ENCODE measurements at places on chromosomes 2 and 18.

DNA sequence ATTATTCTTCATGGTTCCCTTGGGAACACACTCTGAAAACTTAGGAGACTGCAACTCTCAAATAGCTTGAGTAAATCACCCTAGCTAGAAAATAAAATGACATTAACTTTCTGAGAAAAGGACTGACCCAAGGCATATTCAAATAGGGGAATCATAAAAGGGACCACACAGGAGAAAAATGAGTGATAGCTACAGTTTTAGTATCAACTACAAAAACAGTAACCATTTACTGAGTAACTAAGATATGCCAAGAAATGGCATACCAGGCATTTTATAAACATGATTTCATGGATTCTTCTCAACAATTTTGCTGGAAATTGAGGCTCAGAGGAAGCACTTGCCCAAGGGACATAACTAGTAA is 84.5 kb downstream of the AFF3 start:
- DNase-seq = no peak

- DNase-seq = no peak
Measured at GRCh38 chr2:237875256-237876060, 16.0 kb downstream of the RAMP1 start.

- peak; percentile 76 for DNase-seq
Measured at GRCh38 chr18:48833701-48834412, 116.9 kb downstream of the SMAD7 start.

DNA sequence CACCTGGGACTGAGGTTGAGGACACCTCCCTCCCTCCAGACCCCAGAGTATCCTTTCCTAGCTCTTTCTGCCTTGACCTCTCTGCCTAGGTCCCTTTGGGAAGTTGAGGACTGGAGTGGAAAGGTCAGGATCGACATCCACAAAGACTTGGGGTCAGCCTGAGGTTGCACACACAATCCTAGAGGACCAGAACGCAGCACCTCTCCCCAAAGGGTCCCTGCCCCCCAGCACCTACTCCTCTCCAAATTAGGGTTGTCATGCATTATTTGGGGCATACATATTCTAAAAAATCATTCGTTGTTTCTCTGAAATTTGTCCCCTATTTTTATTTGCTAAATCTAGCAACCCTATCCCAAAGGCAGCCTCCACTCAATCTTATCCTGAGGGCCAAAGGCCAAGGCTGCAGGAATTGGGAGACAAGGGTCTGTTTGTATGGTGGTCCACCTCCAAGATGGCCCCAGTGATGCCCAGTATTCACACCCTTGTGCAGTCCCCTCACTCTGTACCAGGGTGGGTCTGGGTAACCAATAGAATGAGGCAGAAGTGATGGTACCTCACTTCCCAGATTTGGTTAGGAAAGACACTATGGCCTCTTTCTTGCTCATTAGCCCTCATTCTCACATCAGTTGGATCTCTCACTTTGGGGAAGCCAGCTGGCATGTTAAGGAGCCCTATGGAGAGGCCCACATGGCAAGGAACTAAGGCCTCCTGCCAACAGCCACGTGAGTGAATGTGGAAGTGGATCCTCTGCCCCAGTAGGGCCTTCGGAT is 3.5 kb upstream of the CHRNG start:
- no peak for DNase-seq

DNA sequence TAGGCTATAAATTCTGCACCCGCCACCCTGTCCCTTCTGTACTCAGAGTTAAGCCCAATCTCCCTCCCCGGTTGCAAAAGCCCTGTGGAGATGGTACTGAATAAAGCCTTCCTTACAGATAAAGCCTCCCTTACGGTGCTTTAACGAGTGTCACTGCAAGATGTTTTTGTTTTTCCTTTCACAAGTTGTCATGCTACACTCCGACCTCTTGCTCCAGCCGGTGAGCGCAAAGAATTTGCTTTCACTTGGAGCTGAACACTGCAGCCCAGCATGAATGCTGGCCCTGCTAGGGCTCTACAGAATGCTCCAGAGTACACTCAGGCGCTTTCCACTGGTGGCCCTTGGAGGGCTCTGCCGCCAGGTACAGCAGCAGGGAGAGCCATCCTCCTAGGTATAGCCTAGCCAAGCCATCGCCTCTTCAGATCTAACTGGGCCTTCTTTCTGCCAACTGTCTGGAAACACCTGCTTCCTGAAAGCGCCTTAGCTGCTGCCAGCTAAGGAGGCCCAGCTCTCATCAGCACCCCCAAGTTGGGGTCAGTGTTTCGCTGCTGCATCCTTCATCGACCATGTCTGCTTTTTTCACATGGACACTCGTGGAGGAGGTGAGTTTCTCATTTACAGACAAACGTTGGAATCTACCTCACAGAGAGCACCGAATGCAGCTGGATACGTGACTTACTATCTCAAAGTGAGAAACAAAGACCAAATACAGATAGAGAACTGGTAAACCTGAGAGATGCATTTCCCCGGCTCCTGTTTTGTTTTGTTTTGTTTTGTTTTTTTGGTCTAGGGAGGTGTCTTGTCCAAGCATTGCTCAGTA is 13.4 kb upstream of the CREG2 start:
- no peak for DNase-seq

DNA sequence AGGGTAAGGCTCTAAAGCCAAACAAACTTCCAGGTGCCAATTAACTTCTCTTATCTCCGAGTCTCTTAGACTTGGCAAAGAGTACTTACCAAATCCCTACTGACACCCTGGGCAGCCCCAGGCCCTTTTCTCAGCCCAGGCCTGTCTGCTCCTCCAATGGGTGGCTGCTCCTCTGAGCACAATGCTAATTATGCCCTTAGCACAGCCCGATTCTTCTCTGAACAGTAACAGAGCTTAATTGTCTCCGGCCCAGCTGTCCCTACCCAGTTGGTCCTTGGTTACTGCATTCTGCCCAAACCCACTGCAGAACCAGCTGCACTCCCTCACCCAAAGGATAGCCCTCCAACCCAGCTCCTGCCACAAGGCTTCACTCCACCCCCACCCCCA is 110.3 kb downstream of the SMAD7 start:
- no peak for DNase-seq

DNA sequence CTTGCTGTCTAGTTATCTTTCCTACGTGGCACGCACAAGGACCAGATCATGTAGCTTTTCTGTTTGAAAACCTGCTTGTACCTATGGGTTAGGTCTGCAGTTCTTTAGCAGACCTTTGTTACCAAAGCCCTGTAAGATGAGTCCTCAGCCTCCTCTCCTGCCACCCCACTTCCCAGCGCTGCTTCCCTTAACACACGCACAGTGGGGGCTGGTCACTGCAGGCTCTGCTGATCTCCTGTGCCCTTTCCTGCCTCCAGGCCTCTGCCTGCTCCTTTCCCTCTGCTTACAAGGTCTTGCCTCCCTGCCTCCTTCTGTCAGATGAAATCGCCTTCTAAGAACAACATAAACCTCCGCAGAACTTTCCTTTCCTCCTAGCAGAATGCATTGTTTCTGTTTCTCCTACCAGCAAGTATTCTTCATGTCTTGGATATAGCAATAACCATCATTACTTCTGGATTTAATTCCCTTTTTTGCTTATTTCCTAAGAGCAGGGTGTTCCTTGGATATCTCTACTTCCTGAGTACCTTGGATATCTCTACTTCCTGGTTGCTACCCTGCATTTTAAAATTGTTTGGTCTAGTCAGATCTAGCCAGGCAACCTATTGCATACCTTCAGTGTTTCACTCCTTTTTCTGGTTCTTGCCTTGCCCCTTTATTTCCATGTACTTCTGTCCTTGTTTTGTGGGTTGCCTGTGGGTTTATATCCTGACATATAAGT is 159.6 kb upstream of the ALPP start:
- no peak for DNase-seq

DNA sequence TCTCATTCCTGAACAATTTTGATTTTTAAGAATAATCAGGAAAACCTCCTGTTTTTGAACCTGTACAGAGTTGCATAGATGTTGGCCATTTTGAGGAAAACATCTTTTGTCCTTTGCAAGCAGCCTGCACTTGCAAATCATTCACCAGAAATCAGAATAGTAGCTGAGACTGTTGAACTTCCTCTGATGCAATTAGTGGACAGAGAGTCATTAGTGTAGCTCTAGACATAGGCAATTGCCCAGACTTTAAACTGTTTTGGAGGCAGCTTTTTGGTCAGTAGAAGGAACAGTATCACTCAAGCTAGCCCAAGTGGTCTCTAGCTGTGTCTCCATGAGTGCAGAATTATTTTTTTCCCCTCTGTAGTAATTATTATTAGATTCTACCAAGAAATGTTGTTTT is 326.1 kb downstream of the PIK3C3 start:
- no peak for DNase-seq

GRCh38 chr18:45834306-45834705 is 8.8 kb downstream of the SIGLEC15 start:
- DNase-seq = no peak

GRCh38 chr2:68995916-68996315 is 17.1 kb upstream of the ANTXR1 start:
- no peak for DNase-seq

DNA sequence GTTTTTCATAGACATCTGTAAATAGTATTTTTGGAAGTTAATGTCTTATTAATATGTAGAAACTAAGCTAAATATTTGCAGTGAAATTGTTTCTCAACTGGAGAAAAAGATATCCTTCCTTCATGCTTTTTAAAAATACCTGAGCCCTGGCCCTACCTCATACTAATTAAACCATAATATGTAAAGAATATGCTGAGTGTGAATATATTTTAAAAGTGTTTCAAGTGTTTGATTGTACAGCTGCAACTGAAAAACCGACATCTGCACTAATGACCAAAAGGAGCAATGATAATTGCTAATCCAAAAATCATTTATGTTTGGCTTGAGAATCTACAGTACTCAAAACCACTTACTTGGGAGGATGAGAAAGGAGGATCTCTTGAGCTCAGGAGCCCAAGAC is 156.7 kb downstream of the MBD5 start:
- no peak for DNase-seq

DNA sequence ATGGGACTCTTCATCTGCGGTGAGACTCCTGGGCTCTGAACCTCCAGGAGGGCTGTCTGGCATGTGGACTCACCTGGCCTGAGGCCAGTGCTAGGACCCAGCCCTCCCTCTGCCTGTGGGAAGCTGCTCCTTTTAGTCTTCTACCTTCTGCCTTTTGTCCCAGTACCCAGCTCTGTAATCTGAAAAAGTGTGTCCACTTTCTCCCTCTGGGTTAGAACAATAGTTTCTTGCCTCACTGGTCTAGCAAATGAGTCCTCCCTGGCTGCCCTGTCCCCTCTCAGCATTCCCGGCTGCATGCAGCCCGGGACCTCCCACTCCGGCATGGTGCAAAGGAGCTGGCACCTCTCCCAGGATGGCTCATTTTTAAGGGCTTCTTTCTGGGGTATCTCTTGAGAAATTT is 25.9 kb downstream of the GKN2 start:
- no peak for DNase-seq

GRCh38 chr2:6410313-6410712 is 455.4 kb downstream of the CMPK2 start:
- DNase-seq = no peak

GRCh38 chr2:161625314-161625919 is 1.2 kb downstream of the SLC4A10 start:
- no peak for DNase-seq

DNA sequence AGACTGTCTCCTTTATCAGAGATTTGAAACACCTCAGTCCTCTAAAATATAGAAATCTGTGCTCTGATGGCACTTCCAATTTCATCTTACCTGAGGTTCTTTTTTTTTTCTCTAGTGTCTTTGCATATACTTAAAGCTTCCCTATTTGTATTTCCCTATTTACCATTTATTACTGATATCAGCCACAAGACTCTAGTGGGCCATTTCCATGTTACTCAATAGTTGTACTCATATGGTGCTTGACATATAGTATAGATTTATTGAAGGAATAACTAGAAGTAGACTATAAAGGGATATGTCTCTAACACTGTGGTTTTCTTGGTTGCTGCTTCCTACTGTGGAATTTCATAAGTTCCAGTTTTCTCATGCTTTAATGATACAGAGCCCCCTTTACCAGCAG is 3.0 kb downstream of the RBM45 start:
- no peak for DNase-seq

- peak; percentile 31 for DNase-seq
Measured at GRCh38 chr2:179410552-179411356, 146.1 kb upstream of the SESTD1 start.

- peak; percentile 75 for DNase-seq
Measured at GRCh38 chr2:201126308-201127151, 10.6 kb downstream of the CFLAR start.

- no peak for DNase-seq
Measured at GRCh38 chr2:30282721-30283120, 51.4 kb downstream of the LBH start.

- no peak for DNase-seq
Measured at GRCh38 chr2:193743089-193743488, 1548.4 kb upstream of the TMEFF2 start.
